Activated naive CD8-positive, alpha-beta T cell treated with anti-CD3 and anti-CD28 coated beads, Interleukin-2, amount 10 ng/mL, durations not matched to agents 7 days and 5 days (primary cell): ENCODE measurements at places on chromosomes 12 and 14. TPM values are rescaled to one million over a fixed set of nuclear protein-coding genes. Genes with fewer than 3 reads are reported as not detected.
A peak's percentile ranks its signal among the peaks of the same experiment; 100 is the strongest.

DNA sequence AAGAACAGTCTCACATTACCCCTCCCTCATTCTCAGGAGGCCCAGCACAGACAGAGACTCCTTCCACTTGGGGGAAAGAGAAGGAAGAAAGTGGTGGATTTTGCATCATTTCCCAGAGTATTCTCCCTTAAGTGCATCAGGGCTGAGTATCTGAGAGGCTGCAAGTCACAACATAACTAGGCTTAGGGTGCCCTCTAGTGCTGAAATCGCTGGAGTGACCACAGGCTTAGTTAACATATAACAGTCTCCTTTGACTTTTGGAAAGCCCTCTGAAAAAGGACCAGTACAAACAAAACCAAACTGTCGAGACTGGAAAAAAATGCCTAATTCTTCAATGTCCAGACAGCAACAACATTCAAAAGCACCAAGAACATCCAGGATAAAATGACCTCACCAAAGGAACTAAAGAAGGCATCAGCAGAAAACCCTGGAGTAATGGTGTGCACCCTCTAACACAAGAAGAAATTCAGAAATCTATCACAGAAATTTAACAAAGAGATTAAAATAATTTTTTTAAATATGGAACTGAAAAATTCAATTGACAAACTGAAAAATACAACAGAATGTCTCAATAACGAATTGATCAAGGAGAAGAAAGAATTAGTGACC lies 412.3 kb downstream of the RPS29 start:
- no peak overlapping the region for H3K27ac ChIP-seq
- H3K27me3 ChIP-seq, result peaks cover 3% of the 10 kb centered on the region

- no peaks in the 10 kb centered on the region for H3K27me3 ChIP-seq
- no peak overlapping the region for H3K27ac ChIP-seq
- H3K4me1 ChIP-seq, result peaks cover 5% of the 10 kb centered on the region
- peaks cover 3% of the 10 kb centered on the region for H3K36me3 ChIP-seq
- no peak overlapping the region for H3K4me3 ChIP-seq
- DNase-seq, result no peak
Measured at GRCh38 chr12:67621926-67622325, 26.6 kb upstream of the DYRK2 start.

DNA sequence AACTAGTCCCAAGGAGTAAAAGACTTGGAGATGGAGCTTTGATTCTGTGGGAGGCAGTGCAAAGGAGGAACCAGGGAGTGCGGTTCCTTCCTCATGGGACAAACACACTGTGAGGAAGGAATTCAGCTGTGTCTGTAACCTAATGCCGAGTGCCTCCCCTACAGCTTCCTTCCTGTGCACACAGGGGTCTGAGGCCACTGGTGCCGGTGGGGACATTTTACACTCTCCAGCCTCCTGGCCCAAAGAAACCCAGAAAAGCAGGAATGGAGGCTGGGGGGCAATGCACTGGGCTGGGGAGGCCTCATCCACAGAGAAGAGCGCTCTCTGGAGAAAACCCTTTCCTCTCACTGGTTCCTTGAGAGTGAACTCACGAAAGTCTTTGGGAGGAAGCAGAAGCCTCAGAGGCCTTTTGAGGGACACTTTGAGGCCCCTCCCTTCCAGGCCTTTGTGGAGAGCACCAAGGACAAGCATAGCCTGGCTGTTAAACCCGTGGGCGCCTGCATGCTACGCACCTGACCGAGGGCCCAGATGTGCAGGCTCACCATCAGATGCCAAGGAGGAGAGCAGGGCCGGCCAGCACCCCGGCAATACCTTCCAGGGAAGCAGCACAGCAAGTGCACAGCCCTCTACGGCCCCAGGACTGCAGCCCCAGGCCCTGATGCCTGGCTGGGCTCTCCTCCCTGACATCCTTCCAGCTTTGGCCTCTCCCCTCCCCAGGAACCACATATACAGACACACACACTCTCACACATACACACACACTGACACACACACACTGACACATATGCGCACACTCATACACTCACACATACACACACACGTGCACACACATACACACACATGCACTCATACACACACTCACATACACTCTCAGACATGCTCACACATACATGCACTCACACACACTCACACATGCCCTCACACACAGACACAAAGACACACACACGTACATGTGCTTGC lies 52.0 kb downstream of the NFKBIA start:
- H3K36me3 ChIP-seq, result no peaks in the 10 kb centered on the region
- peak overlapping the region; percentile 49 for H3K27ac ChIP-seq
- H3K27me3 ChIP-seq, result no peaks in the 10 kb centered on the region
- peaks cover 34% of the 10 kb centered on the region for H3K4me1 ChIP-seq
- H3K4me3 ChIP-seq, result no peak overlapping the region

DNA sequence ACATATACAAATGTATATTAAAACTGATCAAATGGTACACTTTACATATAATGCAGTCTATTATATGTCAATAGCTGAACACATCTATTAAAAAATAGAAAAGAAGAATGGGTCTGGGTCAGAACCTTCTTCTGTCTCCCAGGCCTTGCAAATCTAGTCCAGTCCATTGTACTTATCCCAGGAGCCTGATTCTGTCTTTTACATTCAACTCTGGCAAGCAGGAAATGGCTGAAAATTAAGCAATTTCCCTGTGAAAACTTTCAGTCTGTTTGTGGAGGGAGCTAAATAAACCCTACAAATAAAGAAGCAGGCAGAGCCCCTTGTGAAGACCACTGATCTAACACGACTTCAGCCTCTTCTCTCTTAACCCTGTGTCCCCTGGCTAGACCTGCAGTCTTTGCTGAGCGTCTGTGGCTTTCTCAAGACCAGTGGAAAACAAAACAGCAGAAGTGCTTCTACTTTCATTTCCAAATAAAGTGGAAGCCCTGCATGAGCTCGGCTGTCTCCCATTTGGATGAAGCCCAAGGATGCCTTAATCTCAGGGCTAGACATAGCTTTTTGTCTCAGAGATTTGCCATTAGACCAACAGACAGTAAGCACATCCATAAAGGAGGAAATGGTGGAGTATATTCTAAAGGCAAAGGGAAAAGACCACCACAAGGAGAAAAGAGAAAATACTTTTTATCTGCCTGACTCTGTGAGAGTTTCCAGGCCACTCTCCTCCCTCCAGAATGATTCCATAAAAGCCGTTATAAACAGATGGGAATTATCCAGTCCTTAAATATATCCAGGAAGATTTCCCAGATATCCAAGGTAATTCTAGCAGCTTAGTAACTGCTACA lies 48.2 kb downstream of the CRACR2A start:
- peak overlapping the region; percentile 32 for H3K4me3 ChIP-seq
- DNase-seq, result no peak
- peaks cover 10% of the 10 kb centered on the region for H3K4me1 ChIP-seq
- peaks cover 27% of the 10 kb centered on the region for H3K36me3 ChIP-seq
- H3K27me3 ChIP-seq, result peaks cover 2% of the 10 kb centered on the region

The PTCSC3 gene
- not detected for total RNA-seq

The ARHGEF40 gene
- total RNA-seq, result 0.20 TPM

The GUCY2C gene
- not detected for total RNA-seq

The KRT79 gene
- total RNA-seq, result not detected

The MMP19 gene
- 0.89 TPM for total RNA-seq
